ENCODE measurements at places on chromosomes 2 and 18.

DNA sequence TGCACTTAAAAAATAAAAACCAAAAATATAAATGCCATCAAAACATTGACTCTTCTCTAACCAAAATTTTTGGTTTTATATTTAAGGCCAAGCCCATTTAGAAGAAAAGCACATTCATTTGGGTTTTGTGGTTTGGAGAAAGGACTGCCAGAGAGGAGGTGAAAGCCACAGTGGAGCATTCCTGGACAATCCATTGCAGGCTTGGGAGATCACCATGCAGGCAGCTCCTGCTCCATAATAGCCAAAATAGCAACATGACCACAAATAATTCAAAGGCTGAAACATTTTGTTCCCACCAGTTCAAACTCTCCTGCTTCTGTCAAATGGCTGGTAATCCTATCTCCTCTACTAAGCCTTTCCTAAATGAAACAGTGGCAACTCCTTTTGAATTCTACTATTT lies 73.5 kb downstream of the GALNT3 start:
- no peak for DNase-seq

- no peak for DNase-seq
These were observed 198.6 kb upstream of the CWC22 start for GRCh38 chr2:180205621-180206235.

- no peak for DNase-seq
These were observed 1047.8 kb upstream of the NXPH2 start for GRCh38 chr2:139828011-139828410.

DNA sequence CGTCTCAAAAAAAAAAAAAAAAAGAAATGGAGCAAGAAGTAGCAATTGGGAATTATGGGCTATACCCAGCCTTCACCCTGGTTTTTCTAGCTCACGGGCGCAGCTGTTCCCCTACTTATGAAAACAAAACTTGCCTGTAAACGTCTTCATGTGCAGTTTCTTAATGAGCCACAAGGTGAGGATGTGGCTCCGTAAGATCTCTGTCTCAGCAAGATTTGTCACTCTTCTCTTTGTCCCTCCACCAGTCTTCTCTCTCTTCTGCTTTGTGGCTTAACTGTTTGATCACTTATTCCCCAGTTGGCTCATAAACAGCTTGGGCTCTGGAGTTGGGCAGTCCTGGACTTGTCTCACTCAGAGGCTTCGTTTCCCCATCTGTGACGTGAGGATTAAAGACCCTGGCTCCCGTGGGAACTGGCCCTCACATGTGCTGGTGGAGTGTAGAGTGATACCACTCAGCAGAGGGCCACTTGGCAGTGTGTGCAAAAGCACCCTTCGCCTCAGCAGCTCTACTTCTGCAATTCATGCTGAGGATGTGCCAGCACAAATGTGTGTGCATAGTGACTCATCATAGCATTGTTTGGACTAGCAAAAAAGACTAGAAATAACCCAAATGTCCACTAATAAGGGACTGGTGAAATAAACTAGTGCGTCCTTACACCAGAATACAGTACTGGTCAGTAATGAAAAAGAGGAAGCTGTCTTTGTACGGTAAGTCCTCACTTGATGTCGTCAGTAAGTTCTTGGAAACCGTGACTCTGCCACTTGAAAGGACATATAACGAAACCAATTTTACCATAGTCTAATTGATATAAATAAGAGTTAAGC lies 8.7 kb downstream of the CEP68 start:
- DNase-seq: no peak

- no peak for DNase-seq
These were observed 1279.9 kb upstream of the NRXN1 start for GRCh38 chr2:52311862-52312261.

Data from activated T-cell treated with anti-CD3 and anti-CD28 coated beads, Interleukin-2, amount 50 U/mL, for 4 hours (primary cell).